HFF-Myc (cell line): ENCODE measurements at places on chromosomes 5 and 9.

DNA sequence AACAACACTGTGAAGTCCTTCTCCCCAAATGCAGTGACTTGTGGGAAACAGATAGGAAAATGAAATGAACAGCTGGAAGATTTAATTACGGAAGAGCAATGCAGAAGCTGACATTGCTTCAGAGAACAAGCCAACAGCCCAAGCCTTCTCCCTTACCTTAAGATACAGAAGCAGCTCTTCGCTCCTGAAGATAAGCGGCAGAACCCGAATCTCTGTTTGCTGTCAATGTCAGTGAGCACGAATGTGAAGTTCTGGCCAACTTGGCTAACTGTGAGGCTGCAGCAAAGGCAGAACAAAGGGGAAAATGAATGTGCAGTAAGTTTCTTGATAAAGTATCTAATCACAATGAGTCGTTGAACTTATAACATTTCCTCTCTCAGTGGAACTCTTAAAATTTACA is 172.4 kb downstream of the DENND1A start:
- DNase-seq, result no peak

- DNase-seq, result no peak
Measured at GRCh38 chr5:125602184-125602583, 821.0 kb upstream of the GRAMD2B start.

- DNase-seq, result no peak
Measured at GRCh38 chr9:84702471-84702870, 32.9 kb downstream of the NTRK2 start.

DNA sequence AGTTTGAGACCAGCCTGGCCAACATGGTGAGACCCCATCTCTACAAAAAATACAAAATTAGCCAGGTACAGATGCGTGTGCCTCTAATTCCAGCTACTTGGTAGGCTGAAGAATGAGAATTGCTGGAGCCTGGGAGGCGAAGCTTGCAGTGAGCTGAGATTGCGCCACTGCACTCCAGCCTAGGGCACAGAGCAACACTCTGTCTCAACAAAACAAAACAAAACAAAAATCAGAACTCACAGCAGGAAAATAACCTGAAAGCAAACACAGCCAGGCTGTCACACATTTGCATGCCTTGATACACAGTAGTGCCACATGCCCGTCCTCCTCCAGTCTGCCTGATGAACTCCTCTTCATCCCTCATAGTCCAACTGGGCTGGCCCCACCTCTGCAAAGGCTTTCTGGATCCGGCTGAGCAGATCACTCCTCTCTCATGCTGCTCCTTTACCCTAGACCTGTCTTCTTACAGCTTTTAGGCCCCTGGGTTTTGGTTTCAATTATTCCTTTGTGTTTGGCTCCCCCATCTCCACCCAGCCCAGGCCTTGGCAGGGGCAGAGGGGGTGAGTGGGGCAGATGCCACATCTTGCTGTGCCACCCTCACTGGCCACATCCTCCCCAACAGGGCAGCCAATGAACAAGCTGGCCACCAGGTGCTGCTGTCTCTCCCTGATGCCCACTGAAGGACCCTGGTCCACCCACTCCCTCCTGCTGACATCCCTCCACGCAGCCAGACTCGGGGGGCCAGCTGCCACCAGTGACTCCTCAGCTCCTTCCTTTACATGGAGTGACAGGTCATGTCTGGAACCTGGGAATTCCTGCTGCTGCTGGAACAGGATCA is 62.0 kb upstream of the GGTA1 start:
- no peak for DNase-seq

GRCh38 chr5:126976520-126977172 is 53.7 kb downstream of the MARCHF3 start:
- DNase-seq, result no peak

DNA sequence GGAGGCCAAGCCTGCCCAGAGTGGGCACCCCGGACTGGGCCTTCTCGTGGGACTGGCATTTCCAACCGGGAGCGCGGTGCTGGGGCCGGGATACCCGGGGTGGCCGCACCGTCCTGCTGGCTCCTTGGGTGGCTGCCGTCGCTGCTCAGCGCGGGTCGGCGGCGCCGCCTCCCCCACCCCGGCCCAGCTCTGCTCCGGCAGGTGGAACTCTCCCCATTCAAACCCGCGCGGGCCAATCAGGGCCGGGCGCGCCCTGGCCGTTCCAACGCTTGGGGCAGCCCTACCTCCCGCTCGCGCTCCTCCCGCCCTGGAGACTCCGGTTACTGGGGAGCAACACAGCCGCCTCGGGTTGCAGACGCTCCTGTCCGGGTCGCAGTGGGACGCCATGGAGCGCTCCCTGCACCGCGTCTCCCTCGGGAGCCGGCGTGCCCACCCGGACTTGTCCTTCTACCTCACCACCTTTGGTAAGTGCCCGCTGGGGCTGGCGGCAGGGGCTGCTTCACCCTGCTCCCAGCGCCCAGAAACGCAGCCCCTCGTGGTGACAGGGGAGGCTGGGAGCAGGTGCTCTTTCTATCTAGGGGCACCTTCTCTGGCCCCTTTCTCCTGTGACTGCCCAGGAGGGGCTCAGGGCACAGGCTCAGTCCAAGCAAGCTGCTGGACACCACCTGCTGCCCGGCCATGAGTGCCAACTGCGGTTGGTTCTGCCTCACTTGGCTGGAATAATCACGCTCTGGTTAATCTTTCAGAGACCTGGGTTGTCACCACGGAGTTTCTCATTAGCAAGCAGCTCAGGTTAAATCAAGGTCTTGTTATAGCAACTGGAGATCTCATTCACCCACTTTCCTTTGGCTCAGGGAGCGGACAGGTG is at the start of gene RGS3:
Gene RGS3, plus strand, starts transcription at position 310 of the 868 bp plus-strand sequence. Its CDS starts 76 bp downstream, at position 386.
- no peak for DNase-seq

- no peak for DNase-seq
Measured at GRCh38 chr5:111813537-111813936, 56.5 kb upstream of the NREP start.
